ENCODE measurements at places on chromosomes 5 and 9.

- no peak for DNase-seq
These were observed 8.4 kb downstream of the FAM163B start for GRCh38 chr9:133600739-133601138.

- no peak for DNase-seq
These were observed 367.7 kb downstream of the CDK5RAP2 start for GRCh38 chr9:120212153-120212852.

GRCh38 chr5:161544350-161544765, 2.2 kb downstream of the GABRB2 start:
- DNase-seq, result no peak

GRCh38 chr9:95495529-95495928, 21.2 kb downstream of the PTCH1 start:
- DNase-seq, result no peak

DNA sequence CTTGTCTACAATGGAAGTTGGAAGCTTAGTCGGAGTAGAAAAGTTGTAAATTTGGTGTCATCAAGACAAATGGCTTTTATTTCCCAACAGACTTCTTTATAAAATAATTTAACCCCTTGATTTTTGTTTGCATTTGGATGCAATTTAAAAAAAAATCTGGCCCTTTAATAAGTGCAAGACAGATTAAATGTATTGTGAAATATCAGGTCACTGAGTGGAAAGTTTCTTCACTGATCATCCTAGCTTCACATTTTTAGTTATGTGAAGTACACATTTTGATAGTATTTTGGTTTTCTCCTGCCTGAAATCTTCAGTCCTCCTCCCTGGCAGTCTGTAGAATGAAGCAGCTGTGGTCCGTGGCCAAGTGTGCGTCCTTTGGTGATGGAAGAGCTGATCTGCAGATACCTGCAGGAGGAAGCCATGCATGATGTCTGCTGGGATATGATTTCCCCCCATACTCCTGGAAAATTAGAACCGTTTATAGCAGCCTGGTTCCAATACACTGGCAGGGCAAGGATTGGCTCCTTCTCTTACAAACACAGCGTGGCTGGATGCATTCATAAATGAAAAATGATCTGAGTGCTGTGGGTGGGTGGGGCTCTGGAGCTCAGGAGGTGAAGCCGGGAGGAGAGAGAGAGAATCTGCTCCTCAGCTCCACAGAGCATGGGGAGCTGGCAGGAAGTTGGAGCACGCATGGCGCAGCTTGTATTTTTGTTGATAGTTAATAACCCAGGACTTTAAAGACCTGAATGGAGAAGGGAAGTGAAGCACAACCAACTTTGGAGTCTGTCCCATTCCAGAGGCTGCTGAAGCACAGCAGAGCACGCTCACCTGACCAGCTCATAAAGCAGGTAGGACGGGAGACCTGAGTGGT, 238.4 kb downstream of the GOLPH3 start:
- DNase-seq, result no peak

DNA sequence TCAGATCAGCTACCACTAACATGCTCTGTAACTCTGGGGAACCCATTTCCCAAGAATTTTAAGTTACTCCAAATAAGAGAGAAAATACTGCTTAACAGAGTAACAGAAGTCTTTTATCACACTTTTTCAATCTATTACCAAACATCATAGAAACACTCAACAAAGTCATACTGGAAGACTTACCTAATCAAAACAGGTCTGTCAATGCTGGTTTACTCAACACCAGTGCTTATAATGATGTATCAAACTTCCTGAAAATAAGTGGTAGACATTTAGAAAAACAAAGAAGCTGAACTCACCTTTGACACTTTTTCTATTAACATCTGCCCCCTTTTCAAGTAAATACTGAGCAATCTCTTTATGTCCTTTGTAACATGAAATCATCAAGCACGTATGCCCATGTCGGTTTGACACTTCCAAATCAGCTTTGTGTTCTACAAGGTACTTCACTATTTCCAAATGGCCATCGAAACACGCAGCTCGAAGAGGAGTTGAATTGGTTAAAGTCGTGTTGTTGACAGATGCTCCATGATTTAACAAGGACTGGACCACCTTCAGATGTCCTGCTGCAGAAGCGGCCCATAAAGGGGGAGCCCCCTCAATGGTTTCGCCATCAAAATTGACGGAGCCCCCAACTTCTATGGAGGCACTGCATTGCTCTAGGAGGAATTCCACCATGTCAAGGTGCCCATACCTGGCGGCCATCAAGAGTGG, 1.8 kb downstream of the FEM1C start:
- no peak for DNase-seq

GRCh38 chr5:131693894-131694293, 58.9 kb upstream of the RAPGEF6 start:
- no peak for DNase-seq

DNA sequence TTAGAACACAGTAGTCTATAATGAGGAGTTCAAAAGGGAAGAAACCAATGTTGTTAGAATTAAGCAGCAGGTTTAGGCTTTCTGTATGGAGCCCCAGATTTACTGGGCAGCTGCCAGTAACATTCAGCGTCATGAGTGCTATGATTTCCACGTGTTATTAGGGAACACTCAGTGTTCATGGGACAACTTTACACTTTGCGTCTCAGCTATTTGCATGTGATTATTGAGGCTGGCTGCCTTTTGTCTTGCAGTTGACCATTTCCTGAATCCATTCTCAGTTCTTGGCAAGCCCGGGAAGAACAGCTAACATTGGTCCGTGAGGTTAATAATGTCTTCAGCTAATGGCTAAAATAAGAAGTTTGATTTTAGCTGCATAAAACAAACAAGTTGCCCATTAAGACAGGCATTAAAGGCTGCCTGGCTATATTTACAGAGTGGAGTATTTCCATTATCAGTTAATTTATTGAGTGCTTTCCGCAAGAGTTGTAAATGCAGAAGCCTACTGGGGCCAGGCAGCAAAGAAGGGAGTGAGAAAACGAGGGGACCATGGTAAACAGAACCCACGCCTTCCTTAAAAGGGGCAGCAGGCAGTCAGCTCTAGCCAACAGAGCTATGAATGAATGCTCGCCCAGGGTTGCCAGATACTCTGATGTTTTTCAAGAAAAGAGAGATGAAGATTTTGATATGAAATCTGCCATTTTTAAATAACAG, 120.9 kb downstream of the PIP5K1B start:
- DNase-seq, result no peak

DNA sequence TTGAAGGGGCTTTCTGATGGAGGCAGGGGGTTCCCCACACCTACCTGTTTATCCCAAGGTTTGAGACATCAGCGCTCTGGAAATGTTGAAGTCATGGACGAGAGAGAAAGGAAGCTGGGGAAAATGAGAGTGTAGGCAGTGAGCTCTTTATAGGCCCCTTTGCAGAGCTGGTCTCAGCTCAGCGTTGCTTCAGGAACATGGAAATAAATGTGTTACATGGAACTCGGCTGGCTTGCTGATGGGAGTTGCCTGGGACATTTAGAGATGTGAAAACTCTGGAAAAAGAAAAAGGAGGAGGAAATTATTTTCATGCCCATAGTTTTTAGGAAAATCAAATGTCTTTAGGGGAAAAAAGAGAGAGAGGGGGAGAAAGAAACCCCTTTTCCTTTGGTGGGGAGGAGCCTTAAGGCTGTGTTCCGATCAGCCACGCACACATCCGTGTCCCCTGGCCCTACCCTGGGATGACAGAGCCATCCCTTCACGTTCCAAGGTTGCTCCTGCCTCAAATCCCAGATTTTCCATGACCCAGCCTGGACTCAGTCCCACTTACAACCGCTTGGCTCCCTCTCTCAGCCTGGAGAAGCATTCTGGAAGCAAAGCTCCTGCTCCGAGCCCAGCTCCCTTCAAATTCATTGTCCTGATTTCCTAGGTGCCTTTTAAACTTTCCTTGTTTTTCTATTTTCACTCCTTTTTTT, 78.3 kb downstream of the COL27A1 start:
- DNase-seq, result no peak

DNA sequence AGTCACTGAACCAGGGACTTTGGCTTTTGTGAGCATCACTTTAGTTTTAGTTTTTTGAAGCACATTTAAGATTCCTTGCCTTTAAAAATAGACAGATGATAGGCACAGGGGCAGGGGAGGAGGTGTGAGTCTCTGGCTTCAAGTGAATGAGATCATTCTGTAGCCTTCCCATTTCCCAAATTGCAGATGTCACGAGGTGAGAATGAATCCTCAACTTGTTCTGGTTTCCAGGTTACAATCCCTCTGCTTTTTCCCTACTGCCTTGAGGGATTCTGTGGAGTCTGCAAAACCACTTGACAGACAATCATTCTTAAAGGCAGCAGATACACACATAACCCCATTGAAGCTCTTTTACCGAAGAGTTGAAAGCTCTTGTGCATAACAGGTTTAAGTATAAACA, 332.4 kb downstream of the DMAC1 start:
- no peak for DNase-seq

DNA sequence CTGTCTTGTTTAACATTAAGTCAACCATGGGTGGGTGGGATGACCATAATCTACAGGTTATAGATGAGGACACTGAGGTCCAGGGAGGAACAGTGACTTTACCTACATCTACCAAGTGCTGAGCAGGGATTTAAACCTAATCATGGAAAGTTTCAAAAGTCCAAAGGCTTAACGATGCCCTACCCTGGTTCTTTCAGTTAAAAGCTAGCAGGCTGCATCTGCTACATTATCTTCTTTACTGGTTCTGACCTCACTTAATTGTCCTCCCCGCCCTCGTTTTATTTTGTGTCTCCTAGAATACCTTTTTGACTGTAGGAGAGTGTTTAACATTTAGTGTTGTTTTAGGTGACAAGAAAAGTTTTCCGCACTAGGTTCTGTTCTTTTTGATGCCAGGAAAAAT, 735.2 kb downstream of the TLR4 start:
- DNase-seq, result no peak

DNA sequence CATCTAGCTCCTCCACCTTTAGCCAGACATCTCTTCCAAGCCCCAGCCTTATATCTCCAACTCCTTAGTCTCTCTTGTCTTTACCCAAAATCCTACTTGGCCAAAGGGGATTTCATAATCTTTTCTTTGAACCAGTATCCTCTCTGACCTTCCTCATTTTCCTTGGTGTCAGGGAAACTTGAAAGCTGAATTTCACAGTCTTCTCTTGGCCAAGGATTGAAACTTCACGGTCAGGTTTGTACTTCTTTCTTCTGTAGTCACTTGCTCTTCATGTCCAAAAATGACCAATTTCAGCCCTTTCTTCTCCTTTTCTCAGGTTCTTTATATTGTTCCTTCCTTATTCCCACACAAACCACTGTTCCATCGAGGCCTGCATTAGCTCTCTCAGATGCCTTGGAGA, 473.7 kb upstream of the KLF4 start:
- no peak for DNase-seq

DNA sequence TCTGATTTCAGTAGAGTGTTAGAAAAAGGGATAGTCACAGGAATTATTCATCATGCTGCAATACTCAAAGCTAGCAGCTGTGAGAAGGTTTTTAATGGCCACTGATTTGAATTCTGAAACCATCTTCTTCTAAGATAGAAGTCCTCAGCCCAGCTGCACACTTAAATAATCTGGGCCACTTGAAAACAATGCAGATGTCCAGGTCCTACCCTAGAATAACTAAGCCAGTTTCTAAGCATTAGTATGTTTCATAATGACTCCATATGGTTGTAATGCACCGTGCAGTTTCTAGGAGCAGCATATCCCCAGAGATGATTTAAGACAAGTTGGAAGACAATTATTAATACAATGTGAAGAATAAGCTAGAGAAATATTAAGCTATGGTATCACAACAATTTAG, 159.9 kb upstream of the FBXL17 start:
- DNase-seq, result no peak

DNA sequence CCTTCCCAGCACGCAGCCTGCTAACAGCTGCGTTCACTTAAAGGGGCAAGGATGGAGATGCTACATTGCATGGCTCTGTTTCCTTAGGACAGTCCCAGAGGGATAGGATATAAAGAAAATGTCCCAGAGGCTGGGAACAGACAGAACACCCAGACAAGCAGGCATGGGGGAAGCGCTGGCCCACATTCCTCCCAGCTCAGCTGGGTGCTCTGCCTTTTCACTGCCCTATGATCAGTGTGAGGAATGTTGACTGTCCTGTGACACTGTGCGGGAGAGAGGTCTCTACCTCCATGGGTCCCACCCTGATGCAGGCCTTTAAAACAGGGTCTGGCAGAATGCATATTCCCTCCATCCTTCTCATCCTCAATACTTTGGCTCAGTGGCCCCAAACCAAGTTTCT, 459.4 kb upstream of the DMAC1 start:
- no peak for DNase-seq

DNA sequence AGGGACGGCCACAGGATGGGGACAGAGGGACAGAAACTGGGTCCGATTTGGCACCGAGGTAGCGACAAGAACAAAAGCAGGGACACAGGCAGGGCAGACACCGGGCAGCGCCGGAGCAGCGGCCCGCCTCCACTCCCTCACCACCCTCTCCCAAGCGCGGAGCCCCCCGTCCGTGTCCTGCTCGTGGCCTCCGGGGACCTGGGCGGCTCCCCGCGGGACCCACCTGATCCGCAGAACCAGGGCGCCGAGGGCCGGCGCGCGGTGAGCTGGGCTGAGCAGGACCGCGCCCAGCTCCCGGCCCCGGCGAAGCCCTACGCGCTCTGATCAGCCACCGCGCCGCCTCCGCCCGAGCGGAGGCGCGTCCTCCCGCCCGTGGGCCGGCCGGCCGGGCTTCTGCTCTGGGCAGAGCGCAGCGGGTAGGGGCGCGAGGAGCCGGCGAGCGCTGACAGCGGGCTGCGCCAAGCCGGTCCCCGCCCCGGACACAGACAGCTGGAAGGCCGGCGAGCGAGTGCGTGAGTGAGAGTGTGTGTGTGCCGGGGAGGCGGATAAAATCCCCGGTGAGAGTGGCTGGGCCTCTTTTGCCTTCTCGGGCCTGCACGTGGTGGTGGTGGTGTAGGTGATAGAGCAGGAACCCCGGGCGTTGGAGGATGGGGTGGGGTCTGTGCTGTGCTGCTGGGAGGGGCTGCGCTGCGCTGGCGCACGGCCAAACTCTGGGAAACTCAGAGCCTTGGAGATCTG, at the start of gene GGTA1:
Gene GGTA1 (minus strand): TSS at position 418 of the 738 bp plus-strand sequence. CDS start 31,922 bp downstream, outside the sequence.
- no peak for DNase-seq

DNA sequence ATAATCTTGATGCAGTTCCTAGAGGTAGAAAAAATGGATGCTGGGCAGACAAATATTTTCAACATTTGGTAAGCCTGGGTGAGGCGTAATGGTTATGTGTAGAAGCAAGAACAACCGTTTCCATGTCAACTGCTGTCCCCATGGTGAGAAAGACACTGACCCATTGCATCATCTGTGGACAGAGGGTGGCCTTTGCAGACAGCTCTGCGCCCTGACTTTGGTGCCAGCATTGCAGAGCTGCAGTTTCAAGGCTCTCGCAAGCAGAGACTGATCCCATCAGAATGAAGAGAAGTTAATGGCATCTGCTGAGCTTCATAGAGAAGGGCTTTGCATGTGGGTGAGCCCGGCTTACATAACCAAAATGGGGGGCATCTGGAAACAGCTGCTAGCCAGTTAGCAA, 179.0 kb upstream of the ADRA1B start:
- no peak for DNase-seq

GRCh38 chr9:36093384-36093783, 43.1 kb upstream of the GLIPR2 start:
- DNase-seq, result no peak

GRCh38 chr5:41885286-41885685, 15.1 kb upstream of the OXCT1 start:
- DNase-seq, result no peak
